ENCODE measurements at places on chromosomes 2 and 18.

- no peak for DNase-seq
Measured at GRCh38 chr2:181675254-181675653, 5.1 kb downstream of the NEUROD1 start.

DNA sequence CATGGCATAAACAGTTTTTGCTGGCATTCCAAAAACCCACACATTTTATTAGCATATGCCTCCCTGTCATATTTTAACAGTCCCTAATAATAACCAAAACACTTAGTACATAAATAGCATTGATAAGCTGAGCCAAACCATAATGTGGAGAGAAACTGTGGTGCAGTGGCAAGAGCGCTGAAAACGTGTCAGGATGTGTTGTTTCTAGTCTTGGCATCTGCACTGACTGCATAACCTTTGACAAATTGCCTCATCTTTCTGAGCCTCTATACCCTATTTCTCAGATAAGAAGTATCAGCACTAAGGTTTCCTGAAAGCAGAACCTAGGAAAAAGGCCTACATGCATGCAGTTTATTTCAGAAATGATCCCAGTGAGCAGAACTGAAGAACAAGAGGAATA lies 41.4 kb downstream of the RAD51AP2 start:
- DNase-seq: no peak

DNA sequence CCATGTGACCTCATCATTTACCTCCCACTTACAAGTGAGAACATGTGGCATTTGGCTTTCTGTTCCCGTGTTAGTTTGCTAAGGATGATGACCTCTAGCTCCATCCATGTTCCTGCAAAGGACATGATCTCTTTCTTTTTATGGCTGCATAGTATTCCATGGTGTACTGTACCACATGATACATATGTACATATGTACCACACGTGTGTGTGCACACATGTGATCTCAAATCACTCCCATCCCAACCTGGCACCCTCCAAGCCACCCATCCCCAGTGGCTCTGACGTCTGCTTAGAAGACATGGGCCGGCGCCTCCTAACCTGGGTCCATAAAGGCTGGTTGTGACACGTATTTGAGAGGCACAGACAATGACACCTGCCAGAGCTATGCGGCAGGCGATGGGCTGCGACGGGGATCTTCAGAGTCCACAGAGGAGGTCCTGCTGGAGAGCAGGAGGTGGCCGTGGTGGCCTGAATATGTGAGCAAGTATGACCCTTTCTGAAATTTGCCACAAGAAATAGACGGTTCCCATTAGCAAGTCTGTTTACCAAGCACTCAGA lies 8.8 kb upstream of the SALL3 start:
- no peak for DNase-seq

DNA sequence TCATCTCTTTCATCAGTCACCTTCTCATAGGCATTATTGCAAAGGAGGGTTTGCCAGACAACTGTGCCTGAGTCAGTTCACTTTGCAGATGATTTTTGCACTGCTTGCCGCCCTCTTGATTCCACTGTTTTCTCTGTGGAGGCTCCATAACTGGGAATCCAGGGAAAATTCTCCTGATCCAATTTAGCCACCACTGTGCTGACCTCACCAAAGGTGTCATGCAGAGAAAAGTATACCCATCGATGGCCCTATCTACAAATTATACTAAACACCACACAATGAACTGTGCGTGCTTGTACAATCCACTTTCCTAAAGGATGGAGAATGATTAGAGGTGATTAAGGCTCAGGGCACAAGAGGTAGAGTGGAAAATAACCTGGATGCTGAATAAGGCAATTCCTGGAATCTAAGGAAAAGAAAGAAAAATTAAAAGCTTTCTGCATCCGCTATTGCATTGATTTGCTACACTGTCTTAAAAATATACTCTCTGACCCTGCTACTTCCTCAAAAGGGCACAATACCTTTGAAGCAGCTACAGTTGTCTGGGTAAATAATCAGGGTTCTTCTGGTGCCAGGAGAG lies 409.4 kb downstream of the RIT2 start:
- DNase-seq: no peak

DNA sequence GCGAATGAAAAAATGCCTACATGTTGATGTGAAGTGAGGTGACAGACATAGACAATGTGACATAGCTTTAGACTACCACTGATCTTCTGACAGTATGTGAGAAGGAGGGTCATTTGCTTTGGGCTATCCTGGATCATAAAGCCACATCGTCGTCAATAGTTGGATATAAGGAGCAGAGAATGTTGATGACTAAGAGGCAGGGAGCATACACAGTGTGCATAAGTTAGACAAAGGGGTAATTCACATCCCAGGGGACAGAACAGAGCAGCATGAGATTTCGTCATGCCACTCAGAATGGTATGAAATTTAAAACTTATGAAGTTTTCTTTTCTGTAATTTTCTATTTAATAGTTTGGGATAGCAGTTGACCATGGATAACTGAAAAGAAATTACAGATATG lies 403.2 kb downstream of the DSC3 start:
- no peak for DNase-seq

GRCh38 chr18:50358844-50359243 lies 16.0 kb upstream of the SKA1 start:
- DNase-seq: no peak

DNA sequence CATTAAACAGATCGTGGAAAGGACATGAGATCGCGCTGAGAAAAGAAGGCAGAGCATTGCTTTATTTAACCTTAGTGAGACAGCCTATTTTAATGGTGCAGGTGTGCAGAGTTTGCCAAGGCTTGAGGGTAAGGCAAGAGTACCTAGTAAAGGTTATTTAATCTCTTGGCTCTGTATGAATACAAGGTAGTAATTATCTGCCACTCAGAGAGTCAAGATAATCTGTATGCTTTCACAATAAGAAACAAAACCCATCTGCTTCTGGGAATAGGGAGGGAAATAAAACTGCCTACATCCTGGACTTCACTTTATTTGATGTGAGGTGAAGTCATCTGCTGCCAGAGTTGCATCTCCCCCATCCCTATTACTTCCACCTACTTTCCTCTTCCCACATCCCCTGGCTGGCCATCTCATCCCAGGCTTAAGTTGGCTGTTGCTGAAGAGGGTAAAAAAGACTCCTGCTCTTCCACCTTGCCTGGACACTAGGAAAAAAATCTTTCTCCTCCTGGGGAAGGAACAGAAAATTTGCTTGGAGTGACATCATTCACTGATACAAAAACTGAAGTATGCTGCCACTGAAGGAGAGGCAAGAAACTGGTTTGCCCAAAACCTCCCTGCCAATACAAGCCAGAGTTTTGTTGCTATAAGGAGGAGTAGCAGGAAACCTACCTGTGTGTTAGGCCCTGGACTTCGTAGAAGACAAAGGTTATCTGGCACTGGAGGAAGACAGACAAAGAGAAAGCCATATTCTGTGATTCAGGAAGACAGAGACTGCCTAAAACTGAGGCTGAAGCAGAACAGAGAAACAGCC lies 35.8 kb upstream of the ARHGAP25 start:
- DNase-seq: no peak

GRCh38 chr2:143254110-143254509 lies 124.9 kb downstream of the ARHGAP15 start:
- DNase-seq: no peak

DNA sequence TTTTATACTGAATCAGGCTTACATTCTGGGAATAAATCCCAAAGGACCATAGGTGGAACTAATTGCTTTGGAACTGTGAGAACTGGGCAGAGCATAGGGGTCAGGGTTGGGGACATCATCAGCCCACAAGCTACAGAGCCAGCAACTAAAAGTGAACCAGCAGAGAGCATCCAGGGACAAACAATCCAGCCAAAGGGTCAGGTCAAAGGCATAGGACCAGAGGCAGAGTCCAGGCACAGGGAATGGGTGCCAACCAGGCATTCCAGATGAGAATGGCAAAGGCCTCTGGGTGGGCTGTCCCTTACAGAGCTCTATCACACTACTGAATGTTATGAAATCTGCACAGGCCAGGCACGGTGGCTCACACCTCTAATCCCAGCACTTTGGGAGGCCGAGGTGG lies 12.3 kb upstream of the DNER start:
- no peak for DNase-seq

GRCh38 chr2:126798276-126799140 lies 100.2 kb upstream of the TEX51 start:
- DNase-seq: no peak

Measured in activated CD4-positive, alpha-beta T cell treated with anti-CD3 and anti-CD28 coated beads, Interleukin-2, amount 50 U/mL, for 24 hours (primary cell).